ENCODE measurements at places on chromosomes 5 and 9.

- no peak for DNase-seq
These were observed 10.8 kb upstream of the CCDC69 start for GRCh38 chr5:151234476-151235238.

DNA sequence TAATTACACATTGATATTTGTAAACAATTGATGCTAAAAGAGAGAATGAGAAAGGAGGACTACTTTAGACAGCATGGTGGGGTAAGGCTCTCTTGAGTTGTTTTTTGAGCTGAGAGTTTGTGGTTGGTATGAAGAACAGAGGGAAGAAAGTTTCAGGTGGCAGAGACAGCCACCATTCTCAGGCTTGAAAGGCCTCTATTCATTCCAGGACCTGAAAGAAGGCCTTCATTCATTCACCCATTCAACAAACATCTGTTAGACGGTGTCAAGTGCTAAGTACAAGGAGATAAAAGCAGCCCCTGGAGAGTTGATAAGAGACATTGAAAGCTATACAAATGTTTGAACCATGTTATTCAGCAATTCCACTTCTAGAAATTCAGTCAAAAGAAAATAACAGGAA is 21.7 kb upstream of the ADAM19 start:
- DNase-seq: no peak

GRCh38 chr5:88438006-88438405 is 169.4 kb upstream of the TMEM161B start:
- DNase-seq: no peak

- no peak for DNase-seq
These were observed 1271.3 kb downstream of the EFNA5 start for GRCh38 chr5:106399391-106399790.

DNA sequence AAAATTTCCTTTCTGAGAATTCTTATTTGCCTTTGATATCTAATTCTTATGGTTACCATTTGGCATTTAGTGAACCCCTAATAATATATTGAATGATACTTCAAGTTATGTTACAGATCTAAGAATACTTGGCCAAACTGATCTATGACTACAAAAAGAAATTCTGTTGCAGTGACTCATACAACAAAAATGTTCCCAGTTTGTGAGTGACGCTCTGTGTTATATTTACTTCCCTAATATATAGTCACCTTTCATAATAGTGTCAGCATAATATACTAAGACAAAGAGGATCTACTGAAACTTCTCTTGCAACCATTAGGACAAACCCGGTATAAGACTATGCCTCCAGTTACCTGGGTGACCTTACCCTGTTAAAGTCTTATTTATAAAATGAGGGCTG is 216.9 kb upstream of the TLX3 start:
- no peak for DNase-seq

DNA sequence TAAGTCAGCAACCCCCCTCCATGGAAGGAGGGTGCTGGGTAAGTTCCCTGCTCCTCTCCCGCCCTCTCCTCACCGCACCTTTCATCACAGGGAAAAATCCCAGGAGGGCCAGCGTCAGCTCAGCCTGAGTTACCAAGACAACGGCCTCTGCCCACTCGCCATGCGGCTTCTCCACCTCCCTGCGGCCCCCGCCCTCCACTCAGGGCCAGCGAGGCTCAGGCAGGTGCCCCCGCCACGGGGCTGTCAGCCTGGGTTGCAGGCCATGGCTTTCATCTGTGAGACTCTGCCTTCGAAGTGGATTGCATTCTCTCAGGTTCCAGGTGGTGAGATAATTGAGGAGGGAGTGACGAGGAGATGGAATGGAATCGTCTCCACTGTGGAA is 27.2 kb upstream of the LAMC3 start:
- DNase-seq: no peak

GRCh38 chr9:76677481-76678055 is 86.7 kb upstream of the PCA3 start:
- DNase-seq: no peak

GRCh38 chr5:5419291-5420210 is 2.9 kb upstream of the ICE1 start:
- DNase-seq: no peak

DNA sequence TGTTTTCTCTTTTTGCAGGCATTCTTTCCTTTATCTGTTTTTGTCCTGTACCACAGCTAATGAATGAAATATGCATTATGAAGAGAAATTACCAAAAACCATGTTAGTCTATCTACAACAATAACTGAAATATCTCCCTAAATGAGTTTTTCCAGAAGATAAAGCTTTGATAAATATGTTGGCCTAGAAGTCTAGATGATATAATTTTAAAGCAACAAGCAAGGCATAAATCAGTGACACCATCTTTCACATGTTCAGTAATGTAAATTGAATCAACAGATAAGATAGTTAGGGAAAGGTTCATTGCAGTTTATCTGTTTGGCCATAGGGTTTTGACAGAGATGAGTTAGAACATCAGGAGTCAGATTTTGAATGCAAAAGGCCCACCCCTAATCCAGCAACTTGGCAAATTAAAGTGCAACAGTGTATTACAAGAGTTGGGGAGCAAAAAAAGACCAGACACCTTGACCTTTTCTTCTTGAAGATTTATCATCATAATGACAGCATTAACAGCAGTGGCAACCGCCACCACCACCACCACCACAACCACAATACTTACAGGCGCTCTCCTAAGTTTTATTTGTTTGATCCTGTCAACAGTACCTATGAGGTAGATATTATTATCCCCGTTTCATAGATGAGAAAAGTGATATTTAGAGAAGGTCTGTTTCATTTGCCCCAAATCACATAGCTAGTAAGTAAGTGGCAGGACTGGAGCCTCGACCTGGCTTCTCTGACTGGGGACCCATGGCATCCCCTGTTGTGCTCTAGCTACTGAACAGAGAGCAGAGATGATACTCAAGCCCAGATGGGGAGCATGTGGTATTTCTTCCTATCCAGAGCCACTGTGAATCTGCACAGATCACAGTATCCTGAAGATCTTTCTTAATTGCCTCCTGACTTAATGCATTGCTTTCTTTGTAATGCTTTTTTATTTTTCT is 122.8 kb upstream of the DHFR start:
- no peak for DNase-seq

GRCh38 chr5:138948471-138949222 is 73.5 kb upstream of the LRRTM2 start:
- no peak for DNase-seq

DNA sequence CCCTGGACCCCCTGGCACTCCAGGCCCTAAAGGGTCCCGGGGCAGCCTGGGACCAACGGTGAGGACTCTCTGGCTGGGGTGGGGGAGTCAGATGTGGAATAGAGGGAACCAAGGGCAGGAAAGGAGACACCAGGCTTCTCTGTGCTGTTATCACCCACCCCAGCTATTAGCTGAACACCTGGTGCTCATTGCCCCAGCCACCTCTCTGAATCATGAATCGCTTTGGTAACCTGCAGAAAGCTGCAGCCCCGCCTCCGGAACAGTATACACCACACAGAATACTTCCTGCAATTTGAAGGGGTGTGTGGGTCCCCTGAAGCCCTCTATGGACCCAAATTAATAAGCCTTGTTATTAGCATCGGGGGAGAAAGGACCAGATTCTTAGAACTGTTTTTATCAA is 40.4 kb upstream of the ORM1 start:
- no peak for DNase-seq

GRCh38 chr5:128749136-128749898 is 211.3 kb upstream of the FBN2 start:
- DNase-seq: no peak

DNA sequence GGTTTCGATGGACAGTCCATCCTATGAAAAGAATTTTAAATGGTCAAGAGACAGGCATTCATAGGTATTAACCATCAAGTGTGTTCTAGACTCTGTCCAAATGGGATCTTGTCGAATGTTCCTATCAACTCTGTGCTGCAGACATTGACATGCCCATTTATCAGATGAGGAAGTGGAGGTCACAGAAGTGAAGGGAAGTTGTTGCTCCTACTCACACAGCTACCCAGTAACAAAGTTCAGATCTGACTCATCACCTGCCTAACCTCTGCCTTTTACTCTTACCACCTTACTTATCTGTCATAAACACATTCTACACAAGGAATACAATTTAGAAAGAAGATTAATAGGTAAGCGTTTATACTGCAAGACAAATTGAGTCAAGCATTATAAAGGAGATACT is 426.2 kb upstream of the BRINP1 start:
- DNase-seq: no peak

DNA sequence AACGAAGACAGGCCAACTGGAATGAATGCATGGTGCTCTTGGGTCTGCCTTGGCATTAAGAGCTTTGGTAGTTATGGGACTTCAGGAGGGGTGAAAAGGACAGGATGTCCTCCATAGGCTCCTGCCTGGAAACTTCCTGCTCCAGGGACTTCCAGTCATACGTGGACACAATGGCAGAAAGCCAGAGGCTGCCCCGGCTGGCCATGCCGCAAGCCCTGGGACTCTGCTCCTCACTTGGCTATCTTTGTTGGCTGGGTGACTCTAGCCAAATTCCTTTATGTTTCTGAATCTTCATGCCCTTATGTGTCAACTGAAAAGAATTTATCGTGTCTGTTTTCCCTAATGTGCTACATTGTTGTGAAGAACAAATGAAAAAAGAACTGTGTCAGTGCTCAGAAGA is 136.9 kb downstream of the SIL1 start:
- DNase-seq: no peak

DNA sequence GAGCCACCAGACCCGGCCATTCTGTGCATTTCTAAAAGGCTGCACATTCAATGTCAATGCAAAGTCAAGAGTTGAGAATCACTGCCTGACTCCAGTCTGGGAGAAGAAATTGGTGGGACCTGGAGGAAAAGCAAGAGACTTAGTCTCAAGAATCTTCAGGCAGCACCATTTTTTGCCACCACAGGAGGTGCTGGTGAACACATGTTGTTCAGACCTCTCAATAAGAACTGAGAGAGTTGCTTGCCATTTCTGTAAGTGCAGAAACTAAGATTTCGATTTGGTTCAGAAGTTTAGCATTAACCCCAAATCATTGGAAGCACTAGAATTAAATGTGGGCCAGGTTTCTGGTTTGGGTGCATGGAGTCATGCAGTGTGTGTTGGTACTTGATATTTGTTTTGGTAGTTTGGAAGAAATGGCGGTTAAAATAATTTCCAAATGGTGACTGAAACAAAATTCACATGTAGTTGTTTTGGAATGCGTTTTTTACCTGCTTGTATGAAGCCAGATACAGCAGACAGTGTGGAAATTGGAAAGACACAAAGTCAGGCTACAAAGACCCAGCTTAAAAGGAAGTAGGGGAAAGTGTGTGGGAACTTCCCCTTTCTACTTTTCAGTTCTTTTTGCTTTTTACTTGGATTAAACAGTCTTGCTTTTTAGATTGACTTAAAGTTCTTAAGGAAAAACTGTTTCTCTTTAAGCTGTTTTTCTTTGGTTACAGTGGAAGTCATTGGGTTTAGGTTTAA is 20.4 kb downstream of the PDE8B start:
- no peak for DNase-seq

DNA sequence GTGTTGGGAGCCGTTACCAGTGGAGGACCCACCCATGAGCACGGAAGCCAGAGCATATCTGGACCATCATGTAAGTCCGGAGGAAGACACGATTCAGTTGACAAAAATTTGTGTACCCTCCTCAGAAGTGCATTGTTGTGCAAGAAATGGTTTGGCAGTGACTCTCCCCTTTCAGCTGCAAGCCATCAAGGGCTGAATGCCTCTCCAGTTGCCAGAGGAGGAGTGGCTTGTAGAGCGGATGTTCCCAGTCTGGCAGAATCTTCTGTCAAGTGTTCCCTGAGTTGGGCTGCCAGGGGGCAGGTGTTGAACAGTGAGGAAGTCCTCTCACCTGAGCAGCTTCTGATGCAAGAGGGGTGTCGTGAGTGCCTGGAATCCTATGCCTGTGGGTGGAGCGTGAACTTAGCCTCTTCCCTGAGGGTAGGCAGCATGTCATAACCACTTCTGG is 27.6 kb upstream of the CDKN2AIPNL start:
- DNase-seq: no peak

DNA sequence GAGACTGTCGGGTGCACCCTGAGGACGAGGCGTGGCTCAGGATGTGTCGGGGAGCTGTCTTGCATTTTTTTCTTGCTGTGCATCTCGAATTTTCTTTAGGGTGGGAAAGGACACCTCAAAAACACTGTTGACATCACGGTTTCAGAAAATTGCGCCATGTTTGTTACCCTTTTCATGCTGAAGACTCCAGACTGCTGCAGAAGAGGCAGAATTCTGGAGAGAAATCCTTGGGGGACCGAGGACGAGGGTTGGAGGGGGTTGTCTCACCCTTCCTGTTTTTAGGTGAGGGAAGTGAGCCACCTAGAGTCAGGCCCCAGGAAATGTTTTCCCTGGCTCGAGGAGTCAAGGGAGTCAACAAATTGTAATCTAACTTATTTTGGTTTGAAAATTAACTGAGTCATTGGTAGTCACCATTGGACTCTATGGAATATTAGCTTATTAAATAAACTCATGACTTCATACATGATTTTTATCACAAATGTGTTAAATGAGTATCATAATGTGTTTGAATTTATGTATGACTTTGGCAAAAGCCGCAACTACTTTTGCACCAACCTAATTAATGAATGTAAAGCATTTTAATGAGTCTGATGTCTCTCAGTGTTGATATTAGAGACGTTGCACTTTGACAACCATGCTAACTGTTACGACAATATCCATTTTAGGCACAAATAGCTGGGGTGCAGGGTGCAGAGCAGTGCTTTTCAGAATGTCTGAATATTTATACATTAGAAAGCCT is 724 bp upstream of the LYSMD3 start:
- DNase-seq: peak; percentile 21

GRCh38 chr9:108257382-108257781 is 598.4 kb downstream of the ACTL7B start:
- no peak for DNase-seq

- no peak for DNase-seq
These were observed 19.8 kb upstream of the KCNV2 start for GRCh38 chr9:2697492-2697891.

- DNase-seq: no peak
These were observed 1203.4 kb downstream of the MAT2B start for GRCh38 chr5:164708831-164709230.

GRCh38 chr9:115739096-115739875 is 414.3 kb upstream of the PAPPA start:
- no peak for DNase-seq

DNA sequence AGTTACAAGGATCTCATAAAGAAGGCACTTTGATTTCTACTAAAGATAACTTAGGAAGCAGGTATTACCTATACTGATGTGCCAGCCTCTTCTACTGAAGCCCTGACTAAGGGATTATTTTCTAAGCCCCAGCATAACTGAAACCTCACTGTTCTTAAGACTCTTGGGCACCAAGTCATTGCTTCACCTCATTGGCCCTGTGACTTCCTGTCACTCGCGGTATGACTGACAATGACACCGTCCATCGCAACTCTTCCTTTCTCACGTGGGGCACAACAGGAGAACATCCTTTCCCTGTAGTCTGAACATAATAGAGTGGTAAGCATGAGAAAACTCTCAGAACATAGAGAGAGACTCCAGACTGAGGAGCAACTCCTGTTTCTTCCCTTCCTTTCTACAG is 6.4 kb downstream of the OR2V2 start:
- DNase-seq: no peak

DNA sequence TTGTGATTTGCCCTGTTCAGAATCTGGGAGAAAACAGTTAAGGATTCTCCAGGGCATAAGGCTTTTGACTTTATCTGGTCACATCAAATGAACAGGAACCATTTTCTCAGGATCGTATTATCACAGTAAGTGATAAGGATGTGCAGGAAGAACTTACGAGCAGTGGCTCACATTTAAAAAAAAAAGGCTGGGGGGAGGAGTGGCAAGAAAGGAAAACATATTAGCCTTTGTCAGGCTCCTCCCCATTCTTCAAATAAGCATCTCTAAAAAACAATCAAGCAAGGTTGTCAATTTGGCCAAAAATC is 234.3 kb upstream of the TMEM161B start:
- DNase-seq: no peak

GRCh38 chr5:172932313-172933017 is 26.8 kb upstream of the RPL26L1 start:
- DNase-seq: peak; percentile 39
